ENCODE measurements at places on chromosomes 2 and 18. TPM values are rescaled to one million over a fixed set of nuclear protein-coding genes. Genes with fewer than 3 reads are reported as not detected.
A peak's percentile ranks its signal among the peaks of the same experiment; 100 is the strongest.

- H3K27me3 ChIP-seq: no peaks in the 10 kb centered on the region
- no peaks in the 10 kb centered on the region for H3K36me3 ChIP-seq
- H3K27ac ChIP-seq: no peak overlapping the region
- DNase-seq: no peak
- no peaks in the 10 kb centered on the region for H3K4me1 ChIP-seq
- no peak overlapping the region for H3K4me3 ChIP-seq
Measured at GRCh38 chr2:3488061-3488531, 31.2 kb downstream of the ADI1 start.

RRM2 gene
- 414 TPM for total RNA-seq

GRCh38 chr2:71933467-71934319 lies 214.0 kb downstream of the CYP26B1 start:
- no peak for DNase-seq
- no peaks in the 10 kb centered on the region for H3K27me3 ChIP-seq
- no peaks in the 10 kb centered on the region for H3K4me1 ChIP-seq
- H3K4me3 ChIP-seq: no peak overlapping the region
- no peaks in the 10 kb centered on the region for H3K36me3 ChIP-seq

DNA sequence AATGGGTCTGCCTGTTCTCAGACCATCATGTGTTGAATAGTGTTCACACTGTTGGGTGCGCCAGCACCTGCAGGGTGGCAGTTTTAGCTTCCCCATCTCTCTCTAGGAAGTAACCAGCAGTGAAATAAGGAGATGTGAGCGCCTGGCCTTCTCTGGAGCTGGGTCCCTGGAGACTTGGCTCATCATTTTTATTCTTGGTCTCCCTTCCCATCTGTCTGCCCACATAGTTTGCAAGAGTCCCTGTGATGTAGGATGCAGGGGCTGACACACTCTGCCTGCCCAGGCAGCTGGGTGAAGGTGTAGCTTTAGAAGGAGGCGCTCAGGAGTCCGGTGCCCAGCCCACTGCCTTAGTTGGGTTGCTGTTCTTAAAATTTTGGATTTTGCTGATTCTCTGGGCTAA lies 172.2 kb downstream of the LDLRAD4 start:
- H3K4me3 ChIP-seq: no peak overlapping the region
- no peak for DNase-seq

TANC1 gene
- 1.0 TPM for total RNA-seq

RBKS gene
- 5.1 TPM for total RNA-seq

CRYBA2 gene
- not detected for total RNA-seq

- H3K4me1 ChIP-seq: peaks cover 77% of the 10 kb centered on the region
- no peaks in the 10 kb centered on the region for H3K27me3 ChIP-seq
- H3K4me3 ChIP-seq: peak overlapping the region; percentile 51
- H3K36me3 ChIP-seq: peaks cover 77% of the 10 kb centered on the region
- peak overlapping the region; percentile 39 for H3K27ac ChIP-seq
- peak; percentile 69 for DNase-seq
Measured at GRCh38 chr2:25309402-25309801, 32.3 kb downstream of the DNMT3A start.

GRCh38 chr18:6207941-6208340 lies 206.8 kb downstream of the L3MBTL4 start:
- H3K36me3 ChIP-seq: no peaks in the 10 kb centered on the region
- no peak overlapping the region for H3K4me3 ChIP-seq
- no peaks in the 10 kb centered on the region for H3K4me1 ChIP-seq
- no peak overlapping the region for H3K27ac ChIP-seq

DNA sequence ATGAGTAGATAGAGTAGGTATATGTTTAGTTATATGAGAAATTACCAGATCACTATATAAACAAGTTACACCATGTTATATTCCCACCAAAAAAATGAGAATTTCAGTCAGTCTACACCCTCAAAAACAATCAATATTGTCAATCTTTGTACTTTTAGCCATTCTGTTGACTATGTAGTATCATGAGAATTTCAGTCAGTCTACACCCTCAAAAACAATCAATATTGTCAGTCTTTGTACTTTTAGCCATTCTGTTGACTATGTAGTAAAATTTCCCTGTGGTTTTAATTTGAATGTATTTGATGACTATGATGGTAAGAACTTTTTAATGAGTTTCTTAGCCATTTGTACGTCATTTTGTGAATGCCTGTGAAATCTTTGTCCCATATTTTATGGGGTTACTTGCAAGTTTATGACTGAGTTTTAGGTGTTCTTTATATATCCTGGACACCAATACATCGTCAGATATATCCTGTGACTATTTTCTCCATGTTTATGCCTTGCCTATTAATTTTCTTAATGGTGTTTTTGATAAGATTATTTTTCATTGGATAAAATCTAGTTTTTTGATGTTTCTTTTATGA lies 528.4 kb upstream of the SPHKAP start:
- H3K27me3 ChIP-seq: no peaks in the 10 kb centered on the region
- H3K4me3 ChIP-seq: no peak overlapping the region
- H3K27ac ChIP-seq: no peak overlapping the region
- no peak for DNase-seq
- H3K36me3 ChIP-seq: no peaks in the 10 kb centered on the region

GRCh38 chr18:49565612-49566011 lies 3.8 kb downstream of the LIPG start:
- H3K4me1 ChIP-seq: peaks cover 24% of the 10 kb centered on the region
- no peak overlapping the region for H3K27ac ChIP-seq
- H3K27me3 ChIP-seq: peaks cover 79% of the 10 kb centered on the region
- DNase-seq: no peak
- no peak overlapping the region for H3K4me3 ChIP-seq

LONRF2 gene
- total RNA-seq: not detected

DNA sequence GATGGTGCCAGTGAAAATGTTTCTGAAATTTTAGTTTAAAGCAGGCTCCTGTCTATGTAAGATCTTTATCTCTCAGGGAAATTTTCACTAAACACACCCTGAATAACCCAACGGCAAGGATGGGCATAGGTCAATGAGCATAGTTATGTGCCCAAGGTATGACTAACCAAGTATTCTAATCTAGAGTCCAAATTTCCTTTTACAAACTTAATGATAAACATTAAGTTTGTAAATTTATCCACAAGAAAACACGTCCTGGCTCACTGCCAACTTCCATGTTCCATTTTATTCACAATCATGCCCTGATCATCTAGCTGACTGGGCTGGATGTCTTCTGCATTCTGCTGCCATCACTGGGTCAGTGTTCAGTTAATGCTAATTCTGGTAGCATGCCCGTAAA lies 151.2 kb downstream of the SRBD1 start:
- H3K4me3 ChIP-seq: no peak overlapping the region
- no peak for DNase-seq
- no peaks in the 10 kb centered on the region for H3K4me1 ChIP-seq

GRCh38 chr18:24259869-24260641 lies 121.2 kb downstream of the CABYR start:
- no peak overlapping the region for H3K4me3 ChIP-seq
- H3K36me3 ChIP-seq: no peaks in the 10 kb centered on the region
- no peaks in the 10 kb centered on the region for H3K4me1 ChIP-seq
- DNase-seq: no peak
- H3K27me3 ChIP-seq: no peaks in the 10 kb centered on the region

- H3K4me3 ChIP-seq: no peak overlapping the region
- peaks cover 3% of the 10 kb centered on the region for H3K4me1 ChIP-seq
Measured at GRCh38 chr2:140200307-140200706, 1420.1 kb upstream of the NXPH2 start.

- H3K36me3 ChIP-seq: peaks cover 15% of the 10 kb centered on the region
- H3K27ac ChIP-seq: peak overlapping the region; percentile 96
- H3K27me3 ChIP-seq: no peaks in the 10 kb centered on the region
- H3K4me1 ChIP-seq: peaks cover 28% of the 10 kb centered on the region
- H3K4me3 ChIP-seq: peak overlapping the region; percentile 94
Measured at GRCh38 chr18:21739604-21740537, 721 bp upstream of the MIB1 start.

DNA sequence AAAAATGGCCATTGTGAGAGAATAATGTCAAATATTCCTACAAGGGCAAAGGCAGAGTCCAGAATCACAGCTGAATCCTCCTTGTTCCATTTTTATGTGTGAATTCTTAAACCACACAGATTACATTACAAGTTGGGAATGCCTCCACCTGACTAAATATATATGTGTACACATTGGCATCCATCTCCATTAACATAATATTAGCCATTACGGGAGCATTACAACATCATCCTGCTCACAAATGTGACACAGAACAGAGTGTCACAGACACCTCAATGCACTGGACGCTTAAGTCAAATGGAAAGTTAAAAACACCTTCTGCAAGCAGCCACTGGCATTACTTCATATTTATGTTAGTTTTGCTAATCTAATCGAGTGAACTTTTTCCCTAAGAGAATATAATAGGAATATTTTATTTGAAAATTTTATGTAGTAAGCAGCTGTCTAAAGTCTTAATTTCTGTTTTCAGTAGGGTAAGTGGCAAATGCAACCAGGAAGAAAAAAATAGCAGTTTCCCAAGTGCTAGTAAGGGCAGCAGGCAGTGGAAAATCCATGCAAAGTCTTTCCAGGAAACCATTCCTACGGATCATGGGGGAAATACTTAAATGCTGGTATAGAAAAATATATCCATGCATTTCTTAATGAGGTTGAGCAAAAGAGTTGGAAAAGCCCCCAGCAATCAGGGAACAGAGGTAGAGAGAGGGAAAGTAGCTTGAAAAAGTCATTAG lies 255.6 kb downstream of the OSR1 start:
- no peaks in the 10 kb centered on the region for H3K4me1 ChIP-seq
- H3K27me3 ChIP-seq: no peaks in the 10 kb centered on the region
- H3K4me3 ChIP-seq: no peak overlapping the region
- no peak for DNase-seq
- no peak overlapping the region for H3K27ac ChIP-seq

SERPINB12 gene
- total RNA-seq: not detected

SLC11A1 gene
- total RNA-seq: 0.08 TPM

GRCh38 chr2:2619995-2620394 lies 288.9 kb upstream of the MYT1L start:
- H3K27ac ChIP-seq: no peak overlapping the region
- no peaks in the 10 kb centered on the region for H3K4me1 ChIP-seq
- H3K4me3 ChIP-seq: no peak overlapping the region
- H3K36me3 ChIP-seq: no peaks in the 10 kb centered on the region
- no peaks in the 10 kb centered on the region for H3K27me3 ChIP-seq
